Progenitor cell of endocrine pancreas (in vitro differentiated cells): ENCODE measurements at places on chromosomes 12 and 14. TPM values are rescaled to one million over a fixed set of nuclear protein-coding genes. Genes with fewer than 3 reads are reported as not detected.

DNA sequence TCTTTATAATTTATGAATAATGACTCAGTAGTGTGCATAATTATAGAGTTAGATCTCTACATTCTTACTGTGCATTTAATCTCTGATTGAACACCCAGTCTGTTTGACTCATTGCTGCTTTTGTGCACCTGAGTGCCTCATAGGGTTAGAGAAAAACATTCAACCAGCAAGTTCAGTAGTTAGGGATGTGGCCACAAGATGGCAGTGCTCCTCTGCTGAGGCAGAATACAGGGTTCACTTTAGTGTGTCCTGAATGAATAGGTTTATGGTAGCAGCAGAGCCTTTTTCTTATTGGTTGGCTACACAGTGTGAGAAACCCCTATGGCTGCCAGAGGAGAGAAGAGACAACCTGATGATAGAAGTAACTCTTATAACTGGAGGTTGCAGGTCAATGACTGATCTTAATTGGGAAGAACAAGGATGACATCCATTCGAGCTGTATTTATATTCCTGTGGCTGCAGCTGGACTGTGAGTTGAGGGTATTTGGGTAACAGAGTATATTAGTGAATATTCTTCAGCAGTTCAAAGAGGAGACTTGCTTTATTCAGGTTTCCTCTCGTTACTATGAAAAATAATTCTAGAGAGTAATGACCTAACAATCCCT, 194.9 kb upstream of the OR4E1 start:
- peak; percentile 53 for DNase-seq

DNA sequence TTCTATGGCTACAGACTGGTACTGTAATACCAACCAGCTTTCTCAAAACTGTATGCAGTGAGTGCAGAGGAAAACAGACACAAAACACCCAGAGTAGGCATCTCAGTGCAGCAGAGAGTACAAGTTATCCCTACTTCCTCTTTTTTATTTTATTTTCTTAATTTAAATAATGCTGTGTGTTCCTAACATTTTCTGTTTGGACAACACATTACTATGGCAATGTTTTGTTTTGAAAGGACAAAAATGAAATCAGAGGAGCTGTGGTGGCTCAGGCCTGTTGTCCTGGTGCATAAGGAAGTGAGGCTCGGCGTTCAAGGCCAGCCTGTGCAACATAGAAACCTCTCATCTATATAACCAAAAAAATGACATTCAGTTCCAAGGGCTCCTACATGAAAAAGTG, 33.7 kb upstream of the SELPLG start:
- no peak for DNase-seq

DNA sequence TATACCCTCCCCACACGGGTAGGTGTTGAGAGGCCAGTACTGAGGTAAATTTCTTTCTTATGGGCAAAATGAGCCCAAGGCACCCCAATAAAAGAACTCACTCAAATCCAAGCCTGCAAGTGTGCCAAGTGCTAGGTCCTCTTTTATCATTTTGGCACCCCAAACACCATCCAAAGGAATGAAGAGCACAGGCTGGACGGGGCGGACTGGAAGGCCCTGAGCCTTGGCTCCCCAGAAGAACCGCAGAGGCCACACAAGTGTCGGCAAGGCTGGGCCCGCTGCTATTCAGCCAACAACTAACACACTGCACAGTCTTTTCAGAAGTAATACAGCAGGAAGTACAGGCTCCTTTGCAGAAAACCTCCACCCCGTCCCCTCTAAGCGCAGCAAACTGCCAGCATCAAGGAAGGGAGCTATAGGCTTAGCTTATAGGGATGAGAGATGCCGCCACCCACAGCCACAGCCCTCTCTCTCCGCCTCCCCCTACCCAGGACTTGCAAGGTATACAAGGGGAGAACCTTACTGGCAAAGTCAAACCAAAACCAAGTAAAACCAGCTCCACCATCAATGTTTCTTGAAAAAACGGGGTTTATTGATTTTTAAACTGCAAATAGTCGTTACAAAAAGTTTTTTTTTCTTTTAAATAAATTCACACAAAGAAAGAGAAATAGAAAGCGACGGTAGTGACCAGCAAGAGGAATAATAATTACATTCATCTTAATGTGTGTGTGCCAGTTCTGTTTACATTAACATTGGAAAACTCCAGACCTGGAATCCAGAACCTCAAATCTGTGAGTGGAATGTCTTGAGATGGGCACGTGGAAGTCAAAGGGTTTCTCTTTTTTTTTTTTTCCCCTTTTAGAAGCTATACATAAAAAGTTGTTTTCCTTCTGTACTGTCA, 5.5 kb downstream of the ZFP36L1 start:
- no peak for DNase-seq

GRCh38 chr14:105268736-105269354, 20.5 kb downstream of the BTBD6 start:
- no peak for DNase-seq

GRCh38 chr14:35044939-35045797, 904 bp upstream of the FAM177A1 start:
- no peak for DNase-seq

DNA sequence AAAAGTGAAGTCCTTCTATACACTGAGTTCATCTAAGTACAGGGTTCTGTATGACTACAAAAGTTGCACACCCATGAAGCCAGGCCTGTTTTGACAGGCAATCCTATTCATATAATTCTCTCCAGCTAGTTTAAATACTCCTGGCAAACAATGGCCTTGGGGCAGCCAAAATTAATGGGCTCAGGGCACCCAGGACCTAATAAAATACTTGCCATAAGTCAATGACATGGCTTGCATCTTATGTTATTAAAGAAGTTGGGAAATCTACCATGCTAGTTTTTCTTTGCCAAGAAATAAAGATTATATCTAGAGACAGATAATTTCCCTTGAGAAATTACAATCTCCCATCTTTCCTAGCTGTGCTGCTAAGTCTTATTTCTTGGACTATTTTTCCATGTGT, 11.1 kb upstream of the TMTC1 start:
- DNase-seq: no peak

GRCh38 chr12:121946313-121947025, 28.1 kb downstream of the CFAP251 start:
- DNase-seq: no peak

DNA sequence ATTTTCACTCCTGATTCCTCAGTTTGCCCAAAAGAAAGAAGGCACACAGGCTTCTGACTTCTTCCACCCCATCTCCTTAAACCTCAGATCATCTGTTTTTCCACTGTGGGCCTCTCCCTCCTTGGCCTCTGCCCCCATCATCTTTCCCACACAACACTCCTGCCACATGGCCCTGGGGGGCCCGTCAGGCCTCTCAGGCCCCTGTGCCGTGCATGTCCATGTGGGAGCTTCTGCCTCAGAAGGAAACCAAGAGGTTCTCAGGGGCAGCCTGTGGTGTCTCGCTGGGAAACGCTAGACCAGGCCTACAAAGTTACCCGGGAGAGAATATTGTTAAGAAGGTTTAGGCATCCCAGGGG, 8.0 kb downstream of the KLHL33 start:
- DNase-seq: no peak

- DNase-seq: no peak
Observed at GRCh38 chr12:46369474-46370379, 2.8 kb downstream of the SLC38A2 start.

- DNase-seq: no peak
Observed at GRCh38 chr14:100568164-100568997, 18.8 kb downstream of the BEGAIN start.

DNA sequence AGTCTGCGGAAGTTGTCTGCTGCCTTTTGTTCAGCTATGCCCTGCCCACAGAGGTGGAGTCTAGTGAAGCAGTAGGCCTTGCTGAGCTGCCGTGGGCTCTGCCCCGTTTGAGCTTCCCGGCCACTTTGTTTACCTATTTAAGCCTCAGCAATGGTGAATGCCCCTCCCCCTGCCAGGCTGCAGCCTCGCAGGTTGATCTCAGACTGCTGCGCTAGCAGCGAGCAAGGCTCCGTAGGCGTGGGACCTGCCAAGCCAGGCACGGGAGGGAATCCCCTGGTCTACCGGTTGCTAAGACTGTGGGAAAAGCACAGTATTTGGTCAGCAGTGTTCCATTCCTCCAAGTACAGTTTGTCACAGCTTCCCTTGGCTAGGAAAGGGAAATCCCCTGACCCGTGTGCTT, 143.6 kb downstream of the DYRK2 start:
- DNase-seq: no peak

DNA sequence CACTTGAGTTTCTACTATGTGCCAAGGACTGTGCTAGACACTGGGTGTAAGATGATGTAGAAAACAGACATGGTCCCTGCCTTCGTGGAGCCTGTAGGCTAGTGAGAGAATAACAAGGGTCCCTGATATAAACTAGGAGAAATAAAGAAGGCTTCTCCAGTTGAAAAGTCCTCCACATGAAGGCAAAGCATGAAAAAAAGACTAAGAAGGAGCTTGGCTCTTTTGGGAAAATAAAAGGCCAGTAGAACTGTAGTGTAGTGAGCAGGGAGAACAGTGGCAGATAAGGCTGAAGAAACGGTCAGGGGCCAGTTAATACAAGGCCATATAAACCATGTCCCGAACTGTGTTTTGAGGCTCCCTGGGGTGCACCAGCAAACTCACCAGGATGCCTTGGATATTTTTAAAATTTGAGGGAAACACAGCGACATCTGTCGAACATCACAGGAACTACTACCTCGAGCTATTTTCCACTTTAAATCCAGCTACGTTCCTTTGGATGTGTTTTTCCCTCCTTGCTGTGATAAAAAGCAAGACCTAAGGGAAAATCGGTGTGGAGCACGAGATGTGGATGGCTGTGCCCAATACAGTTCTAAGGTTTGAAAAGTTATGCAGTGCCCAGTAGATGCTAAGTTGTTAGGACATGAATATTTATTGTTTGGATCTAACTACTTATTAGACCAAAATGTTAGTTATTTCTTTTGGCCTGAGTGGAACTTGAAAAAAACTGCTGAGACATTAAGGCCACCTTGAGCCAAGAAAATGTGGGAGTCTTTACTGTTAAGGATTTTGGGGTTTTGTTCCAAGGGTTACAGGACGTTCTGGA, 8.5 kb upstream of the CFL2 start:
- DNase-seq: no peak

The TAS2R10 gene
- 1.6 and 3.1 TPM in 2 replicates for total RNA-seq

The PTPRR gene
- total RNA-seq: 0.38 and 0.47 TPM in 2 replicates

The GNB3 gene
- total RNA-seq: 5.6 and 7.0 TPM in 2 replicates

The KLRC1 gene
- not detected in 2 replicates for total RNA-seq

The DPF3 gene
- total RNA-seq: 2.2 and 3.0 TPM in 2 replicates

The DAO gene
- total RNA-seq: not detected in 2 replicates

The TMTC1 gene
- 18.1 and 19.2 TPM in 2 replicates for total RNA-seq

The PROX2 gene
- total RNA-seq: not detected in 2 replicates
